ENCODE measurements at places on chromosomes 3 and 15.

DNA sequence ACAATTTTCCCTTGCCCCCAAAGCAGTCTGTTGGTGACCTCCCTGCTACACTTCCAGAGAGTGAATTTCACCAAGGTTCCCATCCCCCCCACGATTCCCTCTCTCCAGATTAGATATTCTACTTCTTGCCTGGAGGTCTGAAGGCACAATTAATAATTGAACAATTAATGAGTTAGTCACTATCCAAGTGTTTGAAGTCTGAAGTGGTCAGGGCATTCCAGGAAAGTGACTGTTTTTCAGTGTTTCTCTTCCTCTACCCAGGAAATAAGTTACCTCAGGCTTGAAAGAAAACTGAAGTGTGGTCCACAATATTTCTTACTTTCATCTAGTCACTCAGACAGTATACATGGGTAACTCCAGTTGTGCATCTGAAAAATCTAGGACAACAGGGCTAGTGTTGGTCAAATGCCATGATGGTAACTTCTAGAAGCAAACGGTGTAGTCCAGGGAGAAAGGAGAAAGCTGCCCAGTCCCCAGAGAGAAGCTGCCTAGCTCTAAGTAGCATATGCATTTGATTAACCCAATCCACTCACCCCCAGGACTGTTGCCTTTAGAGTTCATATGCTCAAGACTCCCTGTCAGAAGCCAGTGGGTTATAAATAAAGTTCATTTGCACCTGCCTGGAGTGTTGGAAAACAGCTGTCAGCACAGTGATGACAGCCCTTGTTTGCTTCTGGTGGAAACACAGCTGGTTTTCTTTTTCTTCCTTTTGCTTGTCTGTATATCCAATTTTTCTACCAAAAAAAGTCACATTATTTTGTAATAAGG lies 2.3 kb upstream of the TM4SF4 start:
- no peak for DNase-seq

- DNase-seq, result no peak
Measured at GRCh38 chr3:47867451-47868044, 64.6 kb downstream of the DHX30 start.

- DNase-seq, result no peak
Measured at GRCh38 chr3:63949005-63949404, 36.8 kb upstream of the SCAANT1 start.

DNA sequence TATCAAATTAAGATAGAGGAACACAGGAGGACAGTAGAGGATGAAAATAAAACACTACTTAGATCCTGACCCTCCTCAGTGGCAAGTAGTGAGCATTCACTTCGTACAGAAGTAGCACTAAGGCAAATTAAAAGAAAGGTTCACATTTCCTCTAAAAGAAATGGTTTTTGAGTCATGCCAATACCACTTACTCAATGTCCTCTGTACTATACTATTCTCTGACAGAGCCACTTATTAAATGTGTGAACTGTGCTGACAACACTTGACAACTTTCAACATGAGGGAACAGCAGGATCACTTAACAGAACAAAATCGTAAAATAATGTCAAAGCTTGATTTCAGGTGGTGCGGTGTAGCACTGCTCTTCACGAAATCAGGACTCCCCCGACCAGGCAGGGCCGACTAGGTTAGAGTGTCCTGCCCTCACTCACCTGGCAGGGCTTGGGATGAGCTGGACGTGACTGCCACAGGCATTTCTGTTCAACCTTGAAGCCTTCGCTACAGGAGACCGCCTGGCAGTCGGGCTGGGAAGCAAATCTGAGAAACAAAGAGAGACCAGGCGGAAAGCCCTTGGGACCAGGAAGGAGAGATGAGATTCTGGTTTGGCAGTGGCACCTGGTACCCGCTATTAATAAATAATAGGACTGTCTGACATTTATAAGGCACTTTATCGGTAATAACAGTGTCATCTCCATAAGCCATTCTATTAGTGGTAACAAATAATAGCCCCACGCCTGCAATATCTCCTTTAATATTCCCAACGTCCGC lies 611 bp upstream of the SLC27A2 start:
- no peak for DNase-seq
